ENCODE measurements at places on chromosomes 2 and 18. TPM values are rescaled to one million over a fixed set of nuclear protein-coding genes. Genes with fewer than 3 reads are reported as not detected.

- no peak for DNase-seq
These were observed 25.0 kb downstream of the CREG2 start for GRCh38 chr2:101362316-101362715.

DNA sequence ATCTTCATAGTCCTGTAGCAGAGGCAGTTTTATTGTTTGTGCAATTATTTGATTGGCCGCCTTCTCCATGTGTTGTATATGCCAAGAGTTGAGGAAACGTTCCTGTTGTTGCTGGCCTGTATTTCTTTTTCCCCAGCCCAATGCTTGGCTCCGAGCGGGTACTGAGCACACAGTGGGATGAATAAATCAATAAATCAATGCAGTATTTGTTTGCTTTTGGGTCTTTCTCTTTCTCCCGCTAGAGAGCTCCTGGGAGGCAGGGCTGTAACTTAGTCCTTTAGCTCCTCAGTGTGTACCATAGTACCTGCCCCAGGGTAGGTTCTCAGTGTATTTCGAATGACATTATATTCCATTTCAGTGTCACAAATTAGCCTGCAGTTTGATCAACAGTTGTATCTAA, 71.8 kb downstream of the ICOS start:
- DNase-seq: no peak

DNA sequence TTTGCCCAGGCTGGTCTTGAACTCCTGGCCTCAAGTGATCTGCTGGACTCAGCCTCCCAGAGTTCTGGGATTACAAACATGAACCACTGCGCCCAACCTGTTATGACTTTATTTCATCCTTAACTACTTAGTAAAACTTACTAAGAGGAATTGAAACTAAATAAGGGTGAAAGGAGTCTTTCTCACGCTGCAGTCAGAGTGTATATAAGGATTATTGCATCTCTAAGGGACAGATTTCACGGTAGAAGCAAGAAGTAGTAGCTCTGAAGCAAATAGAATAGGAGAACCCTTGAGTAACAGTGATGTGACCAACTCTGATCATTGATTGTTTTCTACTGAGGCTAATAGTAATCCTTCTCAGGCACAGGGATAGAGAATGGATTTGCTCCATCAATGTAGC, 960.1 kb downstream of the CPS1 start:
- no peak for DNase-seq

Gene HDAC4
- total RNA-seq: 23.9 TPM

- no peak for DNase-seq
These were observed 21.1 kb downstream of the GPR45 start for GRCh38 chr2:105262651-105263091.
